ENCODE measurements at places on chromosomes 3 and 15.
A peak's percentile ranks its signal among the peaks of the same experiment; 100 is the strongest.

DNA sequence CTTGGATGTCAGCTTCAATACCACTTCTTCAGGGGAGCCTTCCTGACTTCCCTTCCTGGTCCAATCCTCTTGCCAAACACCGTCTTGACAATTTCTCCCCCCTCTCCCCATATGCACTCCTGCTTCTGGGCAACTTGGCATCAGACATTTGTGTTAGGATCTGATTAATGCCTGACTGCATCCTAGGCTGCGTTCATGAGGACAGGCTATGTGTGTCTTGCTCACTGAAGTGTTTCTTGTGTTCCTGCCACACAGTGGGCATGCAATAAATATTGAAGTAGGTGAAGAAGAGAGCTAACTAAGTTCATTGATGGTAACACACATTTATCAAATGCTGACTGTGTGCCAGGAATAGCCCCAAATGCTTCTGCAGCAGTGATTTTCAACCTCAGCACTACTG, 36.4 kb upstream of the WNT5A start:
- no peaks in the 10 kb centered on the region for H3K36me3 ChIP-seq
- H3K4me3 ChIP-seq, result no peak overlapping the region
- DNase-seq, result no peak
- peaks cover 23% of the 10 kb centered on the region for H3K4me1 ChIP-seq

GRCh38 chr3:49460188-49460890, 9.7 kb upstream of the DAG1 start:
- no peak overlapping the region for H3K4me3 ChIP-seq
- H3K36me3 ChIP-seq, result no peaks in the 10 kb centered on the region
- DNase-seq, result no peak

GRCh38 chr15:36748366-36749115, 169.1 kb downstream of the CDIN1 start:
- H3K4me1 ChIP-seq, result no peaks in the 10 kb centered on the region
- H3K36me3 ChIP-seq, result peaks cover 26% of the 10 kb centered on the region
- no peak overlapping the region for H3K27ac ChIP-seq
- no peak overlapping the region for H3K4me3 ChIP-seq
- no peak for DNase-seq

DNA sequence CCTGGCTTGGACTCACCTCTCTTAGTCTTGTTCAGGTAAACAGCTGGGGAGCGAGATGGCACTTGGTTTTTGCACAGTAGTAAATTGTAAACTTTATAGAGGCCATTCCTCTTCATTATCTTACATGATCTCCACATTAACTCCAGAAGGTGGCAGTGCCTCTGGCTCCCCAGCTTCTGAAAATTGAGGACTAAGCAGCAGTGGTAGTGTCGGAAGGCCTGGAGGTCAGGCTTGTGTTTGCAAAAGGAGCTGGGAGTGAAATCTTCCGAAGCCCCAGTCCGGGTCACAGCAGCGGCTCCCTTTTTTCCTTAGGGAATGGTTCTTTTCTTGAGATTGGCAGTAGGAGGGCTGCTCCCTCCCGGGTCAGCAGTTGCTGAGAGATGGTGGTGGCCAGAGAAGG, 85.7 kb downstream of the FNDC3B start:
- H3K27me3 ChIP-seq, result no peaks in the 10 kb centered on the region
- no peak overlapping the region for H3K27ac ChIP-seq
- peaks cover 7% of the 10 kb centered on the region for H3K4me1 ChIP-seq
- peaks cover 26% of the 10 kb centered on the region for H3K36me3 ChIP-seq
- no peak overlapping the region for H3K4me3 ChIP-seq

DNA sequence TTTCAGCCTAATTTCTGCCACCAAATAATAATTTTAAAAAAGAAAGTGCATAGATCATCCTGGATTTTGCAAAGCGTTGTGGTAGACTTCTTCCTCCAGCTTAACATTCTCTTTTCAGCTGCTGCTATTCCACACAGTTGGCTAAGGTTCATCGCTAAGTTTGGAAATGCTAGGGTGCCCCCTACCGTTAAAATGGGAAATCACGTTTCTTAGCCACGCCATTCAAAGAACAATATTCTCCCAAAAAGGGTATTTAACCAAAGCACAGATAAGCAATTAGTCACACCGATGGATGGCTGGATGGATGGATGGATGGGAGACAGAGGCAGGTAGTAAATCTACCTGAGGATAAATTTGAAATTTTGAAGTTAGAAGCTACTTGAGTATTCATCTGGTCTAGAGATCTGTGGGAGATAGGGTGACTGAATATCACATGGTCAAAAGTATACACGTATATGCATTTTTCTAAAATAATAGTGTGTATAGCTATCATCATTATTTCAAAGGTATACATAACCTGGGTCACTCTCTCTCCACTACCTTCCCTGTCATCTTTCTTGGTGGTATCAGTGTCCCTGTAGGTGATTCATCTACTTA, 67.2 kb downstream of the EFHB start:
- DNase-seq, result peak; percentile 54
- H3K4me1 ChIP-seq, result no peaks in the 10 kb centered on the region
- H3K36me3 ChIP-seq, result no peaks in the 10 kb centered on the region
- no peaks in the 10 kb centered on the region for H3K27me3 ChIP-seq
- no peak overlapping the region for H3K4me3 ChIP-seq
- no peak overlapping the region for H3K27ac ChIP-seq
